ENCODE measurements at places on chromosomes 2 and 18.

GRCh38 chr2:33136566-33136965 is 189.8 kb downstream of the LTBP1 start:
- no peak for DNase-seq

- DNase-seq = no peak
Measured at GRCh38 chr18:12254820-12255511, 805 bp downstream of the CIDEA start.

GRCh38 chr2:69310111-69311023 is 76.7 kb downstream of the GFPT1 start:
- DNase-seq = no peak

GRCh38 chr2:60453872-60454271 is 99.6 kb downstream of the BCL11A start:
- no peak for DNase-seq

DNA sequence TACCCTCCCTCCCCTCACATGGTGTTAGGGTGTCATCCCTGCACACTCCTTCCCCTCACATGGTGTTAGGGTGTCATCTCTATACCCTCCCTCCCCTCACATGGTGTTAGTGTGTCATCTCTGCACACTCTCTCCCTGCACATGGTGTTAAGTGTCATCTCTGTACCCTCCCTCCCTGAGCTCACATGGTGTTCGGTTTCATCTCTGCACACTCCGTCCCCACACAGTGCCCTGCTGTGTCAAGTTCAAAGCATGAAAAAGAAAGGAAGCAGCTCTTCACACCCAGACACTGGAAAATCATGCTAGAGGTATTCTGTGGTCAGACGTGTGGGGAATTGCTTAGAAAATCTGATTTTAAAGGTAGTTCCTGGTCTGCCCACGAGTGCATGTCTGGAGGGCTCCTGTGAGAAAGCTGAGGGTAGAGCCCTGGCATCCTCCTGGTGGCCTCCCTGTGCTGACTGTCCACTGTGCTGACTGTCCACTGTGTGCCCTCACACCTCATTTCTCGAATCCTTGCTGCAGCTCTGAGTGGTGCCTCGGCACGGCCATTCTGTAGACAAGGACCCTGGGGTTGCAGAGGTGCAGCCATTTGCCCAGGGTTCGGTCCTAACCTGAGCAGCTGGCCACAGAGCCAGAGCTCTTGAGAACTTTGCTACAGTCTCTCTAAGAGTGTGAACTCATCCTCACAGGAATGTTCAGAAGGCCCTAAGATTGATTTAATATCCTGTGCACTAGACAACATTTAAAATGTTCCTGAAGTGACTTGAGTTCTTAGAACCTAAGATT is 69.1 kb upstream of the NFATC1 start:
- DNase-seq = no peak

GRCh38 chr18:68660354-68661183 is 54.3 kb downstream of the TMX3 start:
- peak; percentile 35 for DNase-seq

GRCh38 chr18:11857177-11857887 is 6.1 kb downstream of the CHMP1B start:
- peak; percentile 23 for DNase-seq

DNA sequence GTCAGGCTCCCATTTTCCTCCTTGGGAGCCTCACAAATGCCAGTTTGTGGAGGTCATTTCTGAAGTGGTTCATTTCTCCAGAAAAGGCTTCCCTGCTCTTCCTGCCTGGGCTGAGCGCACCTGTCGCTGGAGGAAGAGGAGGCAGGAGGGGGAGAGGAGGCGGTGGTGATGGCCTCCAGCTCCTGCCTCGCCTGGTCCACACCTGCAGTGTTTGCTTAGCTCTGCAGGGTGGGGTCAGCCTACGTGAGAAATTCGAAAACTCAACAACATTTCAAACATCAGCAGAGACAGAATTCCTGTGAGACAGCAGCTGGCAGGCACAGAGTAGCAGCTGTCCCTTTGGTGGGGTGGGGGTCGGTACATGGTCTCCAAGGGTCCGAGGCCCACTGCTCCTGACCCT is 7.9 kb downstream of the IMPA2 start:
- no peak for DNase-seq

GRCh38 chr2:62054916-62055450 is 140.9 kb upstream of the B3GNT2 start:
- DNase-seq = no peak

DNA sequence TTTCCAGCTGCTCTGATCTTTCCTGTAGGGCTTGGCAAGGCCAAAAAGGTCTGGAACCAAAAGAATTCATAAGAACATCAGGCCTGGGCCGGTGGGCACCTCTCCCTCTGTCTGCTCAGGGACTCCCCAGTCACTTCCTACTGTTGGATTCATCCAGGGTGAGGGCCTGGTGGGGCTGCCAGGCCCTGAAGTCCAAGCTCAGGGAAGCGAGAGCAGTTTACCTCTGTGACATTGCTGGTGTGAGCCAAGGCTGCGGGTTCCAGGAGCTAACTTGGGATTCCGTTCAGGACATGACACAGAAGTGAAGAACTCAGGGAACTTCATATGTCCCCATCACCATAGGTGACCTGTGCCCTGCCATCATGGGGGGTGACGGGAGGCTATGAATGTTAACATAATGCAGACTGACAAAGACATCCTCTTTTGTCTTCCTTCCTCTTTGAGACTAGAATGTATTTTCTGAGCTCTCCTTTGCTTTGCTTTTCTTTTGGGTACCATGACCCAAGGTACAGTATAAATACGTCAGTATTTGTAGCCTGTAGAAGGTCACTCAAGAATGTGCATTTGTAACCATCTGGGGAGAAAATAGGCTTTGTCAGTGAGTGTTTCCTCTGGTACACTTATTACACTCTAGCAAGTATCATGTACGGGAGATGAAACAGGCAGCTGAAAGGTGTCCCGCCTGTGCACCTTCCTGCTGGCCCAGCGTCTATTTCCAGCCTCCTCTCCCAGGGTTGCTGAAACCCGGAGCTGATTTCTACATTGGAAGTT is 130.5 kb upstream of the SLC1A4 start:
- peak; percentile 65 for DNase-seq

GRCh38 chr2:161067846-161068350 is 92.3 kb upstream of the TANK start:
- no peak for DNase-seq

GRCh38 chr2:38075507-38076151 is at the start of gene CYP1B1:
CYP1B1 (minus strand) TSS chr2:38076151; CDS start chr2:38075388, 763 bp downstream.
- peak; percentile 63 for DNase-seq

DNA sequence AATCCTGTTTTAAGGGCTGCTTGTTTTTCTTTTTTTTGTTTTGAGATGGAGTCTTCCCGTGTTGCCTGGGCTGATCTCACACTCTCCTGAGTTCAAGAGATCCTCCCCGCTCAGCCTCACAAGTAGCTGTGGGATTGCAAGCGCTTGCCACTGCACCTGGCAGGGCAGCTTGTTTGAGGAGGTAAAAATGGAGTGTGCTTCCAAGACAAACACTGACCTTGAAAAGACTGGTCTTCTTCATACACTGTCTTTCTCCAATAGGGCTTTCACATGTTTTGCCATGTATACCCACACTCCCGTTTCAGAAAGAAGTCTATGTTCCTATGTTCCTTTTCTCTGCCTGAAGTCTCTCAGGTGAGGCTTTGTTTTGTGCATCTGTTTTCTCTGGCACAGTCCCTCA is 32.6 kb upstream of the LDAH start:
- DNase-seq = no peak

DNA sequence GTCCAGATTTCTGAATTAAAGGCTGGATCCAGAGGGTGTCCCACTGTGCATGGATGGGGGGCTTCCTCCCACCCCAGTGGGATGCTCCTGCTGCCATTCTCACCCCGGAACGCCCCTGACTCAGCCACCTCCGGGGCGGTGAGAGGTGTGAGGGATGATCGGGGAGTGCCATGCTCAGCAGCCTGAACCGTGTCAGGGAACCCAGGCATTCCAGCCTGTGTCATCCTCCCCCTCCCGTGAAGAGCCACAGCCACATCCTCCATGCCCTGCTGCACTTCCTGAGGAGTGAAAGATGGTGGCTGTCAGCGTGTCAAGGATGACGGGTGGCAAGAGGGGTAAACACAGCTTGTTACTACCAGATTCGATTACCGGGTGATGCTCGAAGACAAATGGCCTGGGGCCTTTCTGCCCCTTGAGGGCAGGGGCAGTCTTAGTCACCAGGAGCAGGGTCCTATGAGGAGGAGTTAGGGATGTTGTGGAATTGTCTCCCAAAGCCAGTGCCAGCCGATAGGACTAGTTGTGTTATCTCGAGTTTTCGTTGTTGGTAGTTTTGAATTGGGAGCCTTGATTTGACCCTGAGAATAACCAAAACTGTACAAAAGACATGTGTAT is 80.8 kb downstream of the TCF7L1 start:
- no peak for DNase-seq

DNA sequence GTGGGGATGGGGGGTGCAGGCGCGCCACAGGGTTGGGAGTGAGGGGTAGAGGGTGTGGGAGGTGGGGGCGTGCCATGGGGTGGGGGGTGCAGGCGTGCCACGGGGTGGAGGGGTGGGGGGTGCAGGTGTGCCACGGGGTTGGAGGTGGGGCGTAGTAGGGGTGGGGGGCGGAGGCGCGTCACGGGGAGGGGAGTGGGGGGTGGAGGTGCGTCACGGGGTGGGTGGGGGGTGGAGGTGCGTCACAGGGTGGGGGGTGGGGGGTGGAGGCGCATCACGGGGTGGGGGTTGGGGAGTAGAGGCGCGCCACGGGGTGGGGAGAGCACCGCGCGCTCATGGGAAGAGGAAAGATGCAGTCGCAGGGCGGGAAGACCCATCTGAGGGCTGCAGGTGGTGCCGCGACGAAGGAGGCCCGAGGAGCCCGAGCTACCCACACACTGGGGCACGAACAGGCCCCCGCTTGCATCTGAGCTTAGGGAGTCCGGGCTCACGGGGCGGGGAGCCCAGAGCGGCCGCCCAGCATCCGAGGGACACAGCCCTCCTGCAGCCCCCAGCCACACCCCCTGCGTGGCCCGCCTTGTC is 37.5 kb downstream of the SNED1 start:
- DNase-seq = no peak

DNA sequence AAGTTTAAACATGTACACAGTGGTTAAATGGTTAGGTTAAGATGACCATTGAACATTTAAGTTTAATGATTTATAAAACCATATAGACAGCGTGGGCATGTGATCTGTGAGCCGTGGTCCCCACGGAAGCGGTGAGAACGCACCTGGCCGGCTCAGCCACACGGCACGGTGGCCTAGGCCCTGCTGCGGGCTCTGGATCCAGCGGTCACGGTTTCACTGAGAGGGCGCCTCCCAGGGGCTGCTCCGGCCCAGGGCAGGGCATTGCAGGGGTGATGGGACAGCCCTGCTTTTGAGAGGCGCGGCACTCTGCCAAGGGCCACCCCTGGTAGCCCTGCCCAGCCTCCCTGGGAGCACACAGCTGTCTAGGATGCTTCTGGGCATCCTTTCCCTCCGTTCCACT is 124.9 kb downstream of the RGPD3 start:
- no peak for DNase-seq

DNA sequence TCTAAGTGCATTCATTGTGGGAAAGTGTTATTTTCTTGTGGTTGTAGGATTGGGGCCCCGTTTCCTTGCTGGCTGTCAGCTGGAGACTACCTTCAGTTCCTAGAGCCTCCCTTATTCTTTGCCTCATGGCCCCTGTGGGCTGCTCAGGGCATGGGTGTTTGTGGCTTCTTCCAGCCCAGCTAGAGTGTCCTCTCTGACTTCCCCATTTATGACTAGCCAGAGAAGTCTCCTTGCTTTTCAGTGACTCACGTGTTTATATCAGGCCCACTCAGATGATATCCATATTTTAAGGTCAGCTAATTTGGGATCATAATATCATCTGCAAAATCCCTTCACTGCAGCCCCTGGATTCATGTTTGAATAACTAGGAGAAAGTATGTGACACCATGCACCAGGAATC is 62.8 kb downstream of the DTNA start:
- peak; percentile 34 for DNase-seq

DNA sequence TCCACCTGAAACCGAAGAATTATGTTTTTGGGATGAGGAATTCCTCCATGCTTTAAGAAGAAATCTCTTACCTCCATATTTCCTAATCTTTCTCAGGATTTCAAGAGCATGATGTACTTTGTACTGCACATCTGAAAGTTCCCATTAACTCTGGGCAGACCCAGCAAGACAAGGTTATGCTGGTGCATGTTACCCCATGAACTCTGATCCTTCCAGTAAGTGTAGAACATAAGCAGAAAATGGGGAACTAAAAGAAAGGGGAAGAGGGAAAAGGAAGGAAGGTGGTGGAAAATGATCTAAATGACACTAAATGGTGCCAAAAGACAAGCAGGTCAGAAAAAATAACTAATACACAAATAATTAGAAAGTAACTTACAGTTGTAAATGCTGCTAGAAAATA is 50.7 kb downstream of the STRN start:
- peak; percentile 44 for DNase-seq

DNA sequence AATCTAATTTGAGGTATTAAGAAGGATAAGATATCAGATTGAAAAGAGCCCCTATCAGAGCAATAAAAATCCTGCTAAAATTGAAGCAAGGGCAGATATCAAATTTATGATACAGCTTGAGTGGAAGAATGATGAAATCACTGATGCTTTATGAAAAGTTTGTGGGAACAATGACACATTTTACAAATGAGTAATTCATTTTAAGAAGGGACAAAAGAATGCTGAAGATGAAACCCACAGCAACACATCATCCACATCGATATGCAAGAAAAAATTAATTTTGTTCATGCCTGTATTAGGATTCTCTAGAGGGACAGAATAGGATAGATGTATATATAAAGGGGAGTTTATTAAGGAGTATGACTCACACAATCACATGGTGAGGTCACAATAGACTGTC is 355.6 kb upstream of the GYPC start:
- no peak for DNase-seq

All from NB4 (cell line).